A172 (cell line): ENCODE measurements at places on chromosomes 12 and 14. TPM values are rescaled to one million over a fixed set of nuclear protein-coding genes. Genes with fewer than 3 reads are reported as not detected.
A peak's percentile ranks its signal among the peaks of the same experiment; 100 is the strongest.

DNA sequence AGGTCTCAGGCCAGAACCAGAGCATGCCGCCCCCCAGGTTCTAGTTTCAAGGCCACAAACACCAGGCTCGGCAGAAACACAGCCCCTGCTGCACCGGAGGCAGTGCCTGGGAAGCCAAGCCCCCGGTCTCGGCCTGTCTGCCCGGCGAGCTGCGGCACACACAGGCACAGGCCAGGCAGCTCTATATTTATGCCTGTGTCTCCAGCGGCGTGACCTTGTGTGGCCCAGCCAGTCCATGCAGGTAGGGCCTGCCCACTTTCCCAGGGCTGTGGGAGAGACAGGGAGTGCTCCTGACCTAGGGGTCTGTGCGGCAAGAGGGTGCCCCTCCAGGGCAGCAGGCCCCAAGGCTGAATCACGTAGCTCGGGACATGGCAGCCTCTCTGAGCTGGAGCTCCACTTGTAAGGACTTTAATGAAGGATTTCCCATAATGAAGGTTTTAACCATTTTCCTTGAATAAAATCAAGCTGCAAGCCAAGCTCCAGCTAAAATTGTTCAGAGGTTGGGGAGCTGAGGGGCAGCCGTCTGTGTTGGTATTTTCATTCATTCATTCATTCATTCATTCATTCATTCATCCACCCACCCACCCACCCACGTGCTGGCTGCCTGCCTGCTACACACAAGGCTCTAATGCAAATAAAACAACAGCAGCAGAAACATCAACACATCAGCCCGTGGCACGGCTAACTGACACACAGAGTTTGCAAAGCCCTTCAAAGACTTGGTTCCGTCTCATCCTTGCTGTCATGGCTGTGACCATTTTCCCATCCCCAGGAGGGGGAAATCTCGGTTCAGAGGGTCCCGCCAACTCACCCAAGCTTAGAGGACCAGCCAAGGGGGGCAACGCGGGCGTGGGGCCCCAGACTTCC, 92.0 kb downstream of the RFLNA start:
- no peak for DNase-seq

Gene VRTN
- not detected in 2 replicates for total RNA-seq

Gene LALBA
- total RNA-seq = not detected in 2 replicates

DNA sequence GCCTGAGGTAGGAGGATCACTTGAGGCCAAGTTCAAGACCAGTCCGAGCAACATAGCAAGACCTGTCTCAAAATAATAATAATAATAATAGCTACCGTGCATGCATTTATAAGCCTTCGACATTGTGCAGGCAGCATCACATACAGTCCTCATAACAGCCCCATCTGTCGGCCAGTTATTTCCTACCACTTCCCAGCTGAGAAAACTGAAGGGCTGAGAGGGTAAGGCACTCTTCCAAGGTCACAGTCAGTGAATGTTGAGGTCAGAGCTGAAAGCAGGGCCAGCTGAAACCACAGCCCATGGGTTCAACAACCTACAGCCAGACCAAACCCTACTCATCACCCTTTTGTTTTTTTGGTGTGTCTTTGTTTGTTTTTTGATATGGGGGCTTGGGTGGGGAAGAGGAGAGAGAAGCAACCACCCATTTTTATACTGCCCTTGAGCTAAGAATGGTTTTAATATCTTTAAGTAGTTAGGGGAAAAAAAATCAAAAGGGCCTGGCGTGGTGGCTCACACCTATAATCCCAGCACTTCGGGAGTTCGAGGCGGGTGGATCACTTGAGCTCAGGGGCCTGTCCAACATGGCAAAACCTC, 16.8 kb upstream of the ITPK1 start:
- no peak for DNase-seq

- DNase-seq = no peak
Observed at GRCh38 chr12:92897844-92898243, 31.3 kb downstream of the EEA1 start.

DNA sequence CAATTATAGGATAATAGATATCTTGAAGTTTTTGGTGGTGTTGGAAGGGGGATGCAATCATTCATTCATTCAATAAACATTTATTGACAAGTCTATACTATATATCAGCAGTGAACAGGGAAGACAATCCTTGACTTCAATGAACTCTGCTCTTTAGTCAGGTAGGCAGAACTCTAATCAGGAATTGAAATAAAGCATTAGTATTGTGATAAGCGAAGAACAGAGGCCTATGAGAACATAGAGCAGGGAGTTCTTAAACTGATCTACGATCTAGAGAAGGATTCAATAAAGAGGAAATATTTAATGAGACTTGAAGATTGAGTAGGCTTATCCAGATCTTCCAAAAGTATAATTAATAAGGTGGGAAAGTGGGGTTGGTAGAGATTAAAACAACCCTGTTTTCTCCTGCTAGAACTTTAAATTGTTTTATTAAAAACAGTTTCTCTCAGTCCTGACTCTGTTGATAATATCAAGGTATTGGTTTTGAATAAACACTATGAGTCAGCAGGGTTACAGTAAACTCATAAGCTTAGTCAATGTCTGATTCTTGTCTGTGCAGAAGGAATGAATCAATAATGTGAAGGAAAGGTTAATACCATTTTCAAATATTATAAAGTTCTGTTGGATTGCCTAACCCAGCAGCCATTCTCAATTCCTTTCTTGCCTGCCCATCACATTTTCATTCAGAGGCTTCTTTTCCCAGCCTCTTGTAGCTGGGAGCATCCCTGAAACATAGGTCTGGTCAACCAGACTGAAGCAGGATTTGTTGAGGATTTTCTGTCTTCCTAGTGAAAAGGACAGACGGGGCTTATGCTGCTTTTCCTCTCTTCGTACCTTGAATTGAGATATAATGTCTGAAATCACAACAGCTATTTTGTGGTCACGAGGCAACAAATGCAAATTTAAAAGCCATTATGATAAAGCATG, 38.9 kb upstream of the KTN1 start:
- DNase-seq = no peak

GRCh38 chr14:68811171-68811570, 18.3 kb upstream of the ZFP36L1 start:
- DNase-seq = no peak

Gene NFATC4
- not detected in 2 replicates for total RNA-seq

- no peak for DNase-seq
Observed at GRCh38 chr12:19261773-19262172, 132.2 kb downstream of the PLEKHA5 start.

- no peak for DNase-seq
Observed at GRCh38 chr14:74829251-74829650, 46.7 kb downstream of the PROX2 start.

GRCh38 chr12:67993143-67993542, 3.9 kb downstream of the IFNG-AS1 start:
- no peak for DNase-seq

Gene CACNB3
- 11.7 and 20.4 TPM in 2 replicates for total RNA-seq

Gene SHMT2
- 208 and 223 TPM in 2 replicates for total RNA-seq

Gene PITPNM2
- 1.8 and 3.6 TPM in 2 replicates for total RNA-seq

Gene CHGA
- total RNA-seq = not detected in 2 replicates

GRCh38 chr14:68604361-68604730, 188.5 kb downstream of the ZFP36L1 start:
- no peak for DNase-seq

Gene SSPN
- total RNA-seq = 0.93 and 1.3 TPM in 2 replicates

GRCh38 chr14:32400480-32400879, 71.4 kb downstream of the AKAP6 start:
- peak; percentile 46 for DNase-seq

Gene BIN2
- total RNA-seq = not detected in 2 replicates

DNA sequence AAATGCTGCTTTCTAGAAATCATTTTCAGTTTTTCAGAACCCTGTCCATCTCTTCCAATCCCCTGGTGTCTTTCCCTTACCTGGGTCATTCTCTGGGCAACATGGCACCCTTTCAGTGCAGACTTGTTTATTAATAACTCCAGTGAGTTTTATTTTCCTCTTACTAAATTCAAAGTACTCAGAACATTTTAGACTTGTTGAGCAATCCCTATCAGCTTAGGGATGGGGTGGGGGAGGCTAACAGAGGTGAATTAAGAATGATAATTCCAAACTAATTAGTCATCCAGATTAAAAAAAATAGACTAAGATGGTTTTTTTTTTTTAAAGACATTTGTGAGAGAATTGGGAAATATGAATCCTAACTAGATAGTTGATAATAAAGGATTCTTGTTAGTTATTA, 10.7 kb downstream of the GPRC5A start:
- no peak for DNase-seq

DNA sequence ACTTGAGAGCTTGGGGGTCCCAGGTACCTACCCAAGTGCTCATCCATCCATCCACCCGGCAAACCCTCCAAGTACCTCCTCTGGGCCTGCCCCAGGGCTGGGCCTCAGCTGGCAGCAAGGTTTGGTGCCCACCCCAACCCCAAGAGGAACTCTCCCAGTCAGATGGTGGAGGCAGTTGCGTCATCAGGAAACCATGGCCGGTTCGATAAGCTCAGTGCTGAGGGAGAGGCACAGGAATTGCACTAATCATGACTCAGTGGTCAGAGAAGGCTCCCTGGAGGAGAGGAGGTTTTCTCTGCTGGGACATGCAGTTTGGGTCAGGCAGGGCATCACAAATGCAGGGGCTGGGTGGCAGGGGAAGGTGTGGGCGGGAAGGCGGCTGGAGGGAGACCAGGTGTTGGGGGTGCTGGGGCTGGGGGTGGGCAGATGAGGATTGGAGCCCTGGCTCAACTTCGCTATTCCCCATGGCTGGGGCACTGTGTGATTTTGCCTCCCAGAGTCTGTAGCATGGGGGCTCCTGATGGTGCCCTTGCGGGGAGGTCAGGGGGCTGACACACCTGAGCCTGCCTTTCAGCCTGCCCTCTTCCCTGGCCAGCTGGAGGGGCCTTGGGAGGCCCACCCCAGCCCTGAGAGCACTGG, 32.2 kb downstream of the SH2B3 start:
- peak; percentile 80 for DNase-seq

Gene C12orf54
- total RNA-seq = not detected in 2 replicates

Gene TSHR
- total RNA-seq = not detected in 2 replicates

Gene VDR
- 2.5 and 3.3 TPM in 2 replicates for total RNA-seq

DNA sequence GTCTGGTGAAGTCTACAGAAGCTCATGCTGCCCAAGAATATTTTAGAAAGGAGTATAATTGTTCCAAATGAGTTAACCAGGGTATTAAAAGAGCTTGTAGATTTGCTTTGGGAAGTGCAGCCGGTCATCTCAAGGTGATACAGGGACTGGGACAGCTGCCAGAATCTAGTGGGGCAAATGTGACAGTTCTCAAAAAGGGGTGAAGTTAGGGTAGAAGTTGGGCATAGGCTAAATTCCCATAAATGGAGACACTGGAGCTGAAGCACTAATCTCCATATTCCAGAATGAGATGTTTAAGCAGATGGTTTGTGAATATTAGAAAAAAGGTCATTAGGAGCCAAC, 94.7 kb downstream of the ANO6 start:
- no peak for DNase-seq

Gene HOTAIR
- 8.4 and 9.8 TPM in 2 replicates for total RNA-seq

GRCh38 chr12:95205685-95206084, 11.6 kb downstream of the FGD6 start:
- peak; percentile 70 for DNase-seq

- no peak for DNase-seq
Observed at GRCh38 chr12:38201461-38202276, 114.9 kb upstream of the ALG10B start.

DNA sequence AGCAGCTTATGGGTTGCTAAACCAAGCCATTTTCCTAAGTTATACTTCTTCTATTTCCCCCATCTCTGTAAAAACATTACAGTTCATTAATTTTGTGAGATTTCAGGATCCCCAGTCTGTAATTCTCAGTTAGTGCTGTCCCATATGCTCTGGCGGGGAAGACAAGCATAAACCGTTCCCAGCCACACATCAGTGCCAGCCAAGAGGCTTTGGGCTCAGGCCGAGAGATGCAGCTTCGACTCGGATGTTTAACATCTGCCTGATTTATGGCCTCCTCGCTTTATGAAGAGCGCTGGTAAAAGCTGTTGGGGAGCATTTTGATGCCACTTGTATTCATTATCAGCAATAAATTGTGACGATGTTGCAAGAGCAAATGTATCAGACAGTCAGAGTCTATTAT, 349.1 kb upstream of the CCDC196 start:
- no peak for DNase-seq

Gene MSRB3
- total RNA-seq = 5.1 and 6.3 TPM in 2 replicates

DNA sequence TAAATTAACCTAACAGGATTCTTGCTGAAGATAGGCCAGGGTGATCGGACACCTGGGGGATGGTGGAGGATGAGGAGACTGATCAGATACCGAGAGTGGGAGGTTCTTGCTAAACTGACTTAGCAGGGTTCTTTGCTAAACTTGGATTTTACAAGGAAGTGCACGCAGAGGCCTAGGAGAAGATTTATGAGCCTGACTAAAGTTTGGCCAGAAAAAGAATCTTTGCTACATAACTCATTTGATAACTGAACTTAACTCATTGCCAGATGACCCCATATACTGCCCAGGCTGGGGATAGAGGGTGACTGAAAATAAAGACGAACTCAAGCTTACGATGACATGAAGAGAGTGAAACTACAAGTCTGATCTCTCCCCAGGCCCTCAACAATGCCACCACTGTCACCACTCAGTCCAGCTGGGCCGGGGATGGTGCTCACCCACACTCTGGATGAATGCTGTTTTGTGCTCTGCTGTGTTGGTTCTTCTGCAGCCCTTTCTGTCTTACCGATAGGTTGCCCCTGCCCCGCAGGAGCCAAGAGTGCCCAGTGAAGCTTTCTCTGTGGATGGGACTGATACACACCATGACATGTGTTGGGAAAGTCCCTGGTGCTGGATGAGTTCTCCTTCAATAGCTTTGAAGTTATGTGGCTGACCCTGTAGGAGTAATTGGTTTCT, 29.0 kb downstream of the PPFIBP1 start:
- peak; percentile 27 for DNase-seq

DNA sequence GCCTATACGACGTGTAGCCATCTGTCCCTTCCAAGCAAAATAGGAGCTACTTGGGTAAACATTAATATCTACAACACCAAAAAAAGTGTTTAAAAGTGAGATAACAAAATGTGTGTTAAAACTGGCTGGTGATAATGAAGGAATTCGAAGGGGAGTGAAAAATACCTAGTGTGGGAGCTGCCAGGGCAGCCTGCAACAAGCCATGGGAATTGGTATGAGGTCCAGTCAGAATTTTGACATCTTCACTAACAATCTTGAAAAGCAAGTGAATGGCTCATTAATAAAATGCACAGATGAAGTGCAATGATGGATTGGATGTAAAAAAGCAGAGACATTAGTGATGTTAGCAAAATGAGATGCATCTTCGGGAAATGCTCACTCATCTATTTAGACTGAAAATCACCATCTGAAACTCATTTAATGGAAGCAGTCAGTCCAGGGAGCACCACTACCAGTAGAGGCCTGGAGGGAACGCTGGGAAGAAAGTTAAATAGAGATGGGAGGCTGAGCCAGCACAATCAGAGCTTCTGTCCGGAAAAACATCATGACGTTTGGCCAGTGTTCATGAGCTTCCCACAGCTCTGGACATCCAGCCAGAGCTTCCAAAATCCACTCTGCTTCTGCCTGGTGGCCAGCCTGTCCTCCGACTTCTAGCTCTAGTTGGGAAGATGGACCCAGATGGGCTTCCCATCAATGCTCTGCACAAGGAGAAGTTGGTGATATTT, 405.0 kb upstream of the TMTC1 start:
- DNase-seq = no peak

GRCh38 chr12:52162981-52163380, 28.8 kb downstream of the KRT80 start:
- no peak for DNase-seq
